ENCODE measurements at places on chromosomes 3 and 15. TPM values are rescaled to one million over a fixed set of nuclear protein-coding genes. Genes with fewer than 3 reads are reported as not detected.

DNA sequence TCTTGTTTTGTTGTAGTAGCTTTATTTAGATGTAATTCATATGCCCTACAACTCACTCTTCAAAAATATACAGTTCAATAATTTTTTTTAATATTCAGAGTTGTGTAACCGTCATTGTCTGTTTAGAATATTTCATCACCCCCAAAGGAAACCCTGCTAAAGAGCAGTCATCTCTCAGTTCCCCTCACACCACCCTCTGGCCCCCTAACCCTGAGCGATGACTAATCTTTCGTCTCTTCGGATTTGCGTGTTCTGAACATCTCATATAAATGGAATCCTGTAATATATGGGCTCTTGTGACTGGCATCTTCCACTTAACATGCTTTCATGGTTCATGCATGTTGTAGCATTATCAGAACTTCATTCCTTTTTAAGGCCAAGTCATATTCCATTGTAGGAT lies 183.8 kb downstream of the ATG7 start:
- no peak for DNase-seq

GRCh38 chr15:54605556-54605955 lies 591.2 kb downstream of the RSL24D1 start:
- DNase-seq, result no peak

GRCh38 chr3:122623031-122623829 lies 45.8 kb downstream of the PARP15 start:
- DNase-seq, result no peak

- DNase-seq, result no peak
These were observed 310.0 kb downstream of the SHQ1 start for GRCh38 chr3:72538070-72538745.

- DNase-seq, result no peak
These were observed 4.5 kb downstream of the CORO2B start for GRCh38 chr15:68583321-68583720.

- no peak for DNase-seq
These were observed 17.9 kb upstream of the CNOT10 start for GRCh38 chr3:32667072-32667582.

DNA sequence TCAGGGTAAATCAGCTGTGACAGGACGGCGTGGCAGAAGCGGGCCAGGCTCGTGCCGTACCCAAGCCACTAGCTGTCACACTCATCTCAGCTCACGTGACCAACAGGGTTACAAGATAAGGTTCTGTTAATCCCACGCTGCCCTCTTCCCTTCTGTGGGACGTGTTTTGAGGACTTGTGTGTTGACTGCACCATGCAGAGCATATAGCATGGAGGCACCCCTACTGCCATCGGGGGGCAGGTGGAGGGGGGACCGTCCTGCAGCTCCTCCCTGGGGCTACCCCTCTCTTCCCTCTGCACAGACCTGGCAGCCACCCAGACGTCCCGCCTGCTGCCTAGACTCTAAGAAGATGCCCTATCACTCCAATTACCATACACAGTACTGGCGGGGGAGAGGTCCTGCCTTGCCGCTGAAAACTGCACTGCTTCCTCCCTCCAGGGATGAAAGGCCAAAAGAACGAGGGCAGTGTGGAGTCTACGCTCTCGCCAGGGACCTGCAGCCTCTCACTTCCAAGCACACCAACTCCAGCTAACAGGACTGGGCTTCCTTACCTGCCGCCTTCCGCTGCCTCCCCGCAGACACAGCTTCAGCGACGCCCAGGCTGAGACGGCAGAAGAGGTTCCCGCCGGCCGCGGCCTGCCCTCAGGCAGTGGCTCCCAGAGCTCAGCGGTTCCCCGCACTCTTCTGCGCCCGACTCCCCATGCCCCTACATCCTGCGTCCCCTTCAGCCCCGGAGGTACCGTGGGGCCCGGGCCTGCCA lies at the start of gene TNK2:
Gene TNK2 (minus strand): TSS at position 618 of the 760 bp plus-strand sequence. CDS start 19,963 bp downstream, outside the sequence.
- DNase-seq, result peak; percentile 44

DNA sequence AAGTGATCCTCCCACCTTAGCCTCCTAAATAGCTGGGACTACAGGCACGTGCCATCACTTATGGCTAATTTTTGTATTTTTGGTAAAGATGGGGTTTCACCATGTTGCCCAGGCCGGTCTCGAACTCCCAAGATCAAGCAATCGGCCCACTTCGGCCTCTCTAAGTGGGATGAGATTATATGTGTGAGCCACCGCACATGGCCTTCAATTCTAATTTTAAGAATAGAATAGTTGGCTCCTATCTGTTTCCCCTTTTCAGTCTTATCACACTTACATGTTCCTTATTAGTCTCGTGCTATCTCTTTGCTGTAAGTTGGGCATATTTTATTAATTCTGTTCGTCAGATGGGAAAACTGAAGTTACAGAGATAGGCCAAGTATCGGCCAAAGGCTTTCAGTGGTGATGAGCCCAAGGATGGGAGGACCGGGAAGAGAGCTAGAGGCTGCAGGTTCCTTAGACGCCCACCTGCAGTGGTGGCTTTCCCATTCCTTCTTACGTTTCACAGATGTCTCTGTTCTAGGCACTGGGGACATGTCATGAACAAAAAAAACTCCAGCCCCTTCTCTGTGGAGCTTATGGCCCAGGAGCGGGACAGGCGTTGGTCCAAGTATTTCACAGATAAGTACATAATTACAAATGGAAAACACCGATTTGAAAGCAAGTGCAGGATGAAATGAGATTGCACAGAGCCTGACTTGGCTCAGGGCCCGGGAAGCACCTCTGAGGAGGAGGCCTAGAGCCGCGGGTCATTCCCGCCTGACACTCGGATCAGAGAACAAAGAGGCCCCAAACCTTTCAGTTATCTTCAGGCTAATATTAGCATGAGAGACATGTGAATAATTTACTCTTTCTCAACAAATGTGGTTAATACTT lies 91.1 kb upstream of the KLF13 start:
- DNase-seq, result no peak

DNA sequence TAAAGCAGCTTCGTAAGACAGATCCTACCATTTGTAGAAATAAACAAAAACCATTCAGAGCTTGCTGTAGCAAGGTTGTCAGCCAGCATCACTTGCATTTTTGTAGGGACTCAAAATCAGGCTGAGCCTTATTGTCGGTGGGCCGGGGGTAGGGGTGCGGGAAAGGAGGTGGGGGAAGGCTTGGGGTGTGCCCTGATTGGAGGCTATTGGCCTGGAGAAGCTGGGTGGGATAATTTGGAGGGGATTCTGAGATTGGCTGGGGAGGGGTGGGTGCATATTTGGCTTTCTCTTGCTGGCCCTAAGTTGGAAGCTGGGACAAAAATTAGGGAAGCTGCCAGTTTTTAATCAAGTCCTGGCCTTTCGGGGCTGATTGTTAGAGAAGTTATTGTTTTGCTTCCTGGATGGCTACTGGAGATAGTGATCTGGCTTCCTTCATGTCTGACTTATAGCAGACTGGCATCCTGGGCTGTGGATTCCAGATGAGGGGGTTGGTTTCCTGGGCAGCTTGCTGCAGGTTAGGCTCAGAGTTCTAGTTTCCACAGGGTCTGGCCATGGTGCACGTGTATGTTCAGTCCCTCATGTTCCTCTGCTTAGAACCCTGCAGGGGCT lies 22.8 kb downstream of the STOML1 start:
- no peak for DNase-seq

DNA sequence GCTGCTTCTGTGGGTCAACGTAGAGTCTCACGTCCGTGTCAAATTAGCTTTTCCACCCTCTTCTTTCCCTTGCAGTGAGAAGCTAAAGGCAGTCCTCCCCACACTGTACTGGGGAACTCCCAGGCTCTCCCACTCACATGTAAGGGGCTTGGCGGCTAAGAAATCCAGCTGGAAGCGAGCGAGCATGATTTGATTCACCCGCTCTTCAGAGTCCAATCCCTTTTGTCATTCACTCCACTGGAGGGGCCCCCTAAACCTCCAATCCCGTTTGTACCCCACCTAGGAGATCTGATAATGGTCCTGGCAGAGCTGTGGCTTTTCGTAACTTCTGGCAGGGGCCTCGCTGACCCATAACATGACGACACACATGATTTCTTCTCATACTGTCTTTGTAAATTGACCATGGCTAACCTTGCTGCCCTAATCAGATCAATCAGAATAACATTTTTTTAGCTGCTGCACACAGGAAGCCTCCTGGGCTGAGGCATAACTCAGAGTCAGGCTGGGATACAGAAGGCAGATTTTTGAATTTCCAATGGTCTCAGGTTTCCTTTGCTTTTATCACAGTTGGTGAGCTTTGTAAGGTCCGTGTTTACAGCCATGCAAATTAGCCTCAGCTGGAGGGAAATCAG lies 235.2 kb downstream of the GREM1 start:
- no peak for DNase-seq

- DNase-seq, result peak; percentile 18
These were observed 2.2 kb downstream of the ST6GAL1 start for GRCh38 chr3:186932281-186933181.

- DNase-seq, result no peak
These were observed 112.4 kb downstream of the SEMA6D start for GRCh38 chr15:47829667-47830066.

DNA sequence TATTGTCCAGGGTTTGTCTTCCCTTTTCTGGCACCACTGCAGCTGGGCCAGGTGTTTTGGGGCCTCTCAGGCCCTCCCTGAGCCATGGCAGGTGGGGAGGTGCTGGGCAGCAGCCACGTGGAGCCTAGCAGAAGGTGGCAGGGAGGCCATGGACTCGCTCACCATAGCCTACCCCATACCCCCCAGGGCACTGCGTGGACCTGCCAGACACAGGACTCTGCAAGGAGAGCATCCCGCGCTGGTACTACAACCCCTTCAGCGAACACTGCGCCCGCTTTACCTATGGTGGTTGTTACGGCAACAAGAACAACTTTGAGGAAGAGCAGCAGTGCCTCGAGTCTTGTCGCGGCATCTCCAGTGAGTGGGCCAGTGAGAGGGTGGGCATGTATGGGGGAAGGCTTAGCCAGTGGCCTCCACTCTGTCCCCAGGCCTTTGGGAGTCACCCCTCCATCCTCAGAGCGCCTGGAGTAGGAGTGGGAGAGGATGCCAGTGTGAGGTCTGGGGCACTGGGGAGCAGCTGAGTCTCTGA lies 11.9 kb downstream of the SPINT1 start:
- no peak for DNase-seq

DNA sequence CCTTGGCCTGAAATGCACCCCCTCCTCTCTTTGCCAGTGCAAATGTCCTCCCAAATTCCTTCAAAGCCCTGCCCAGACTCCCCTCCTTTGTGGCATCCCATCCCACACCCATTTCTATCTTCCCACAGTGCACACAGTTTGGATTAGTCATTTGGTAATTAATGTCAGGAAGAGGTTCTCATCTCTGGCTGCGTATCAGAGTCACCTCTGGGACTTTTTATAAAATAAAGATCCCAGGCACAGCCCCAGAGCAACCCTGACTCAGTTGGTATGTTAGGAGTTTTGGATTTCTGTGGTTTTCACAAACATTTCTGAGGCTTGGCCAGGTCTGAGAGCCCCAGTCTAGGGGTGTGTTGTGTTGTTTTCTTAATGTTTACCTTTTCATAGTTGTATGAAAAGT lies 41.6 kb downstream of the C3orf20 start:
- DNase-seq, result no peak

DNA sequence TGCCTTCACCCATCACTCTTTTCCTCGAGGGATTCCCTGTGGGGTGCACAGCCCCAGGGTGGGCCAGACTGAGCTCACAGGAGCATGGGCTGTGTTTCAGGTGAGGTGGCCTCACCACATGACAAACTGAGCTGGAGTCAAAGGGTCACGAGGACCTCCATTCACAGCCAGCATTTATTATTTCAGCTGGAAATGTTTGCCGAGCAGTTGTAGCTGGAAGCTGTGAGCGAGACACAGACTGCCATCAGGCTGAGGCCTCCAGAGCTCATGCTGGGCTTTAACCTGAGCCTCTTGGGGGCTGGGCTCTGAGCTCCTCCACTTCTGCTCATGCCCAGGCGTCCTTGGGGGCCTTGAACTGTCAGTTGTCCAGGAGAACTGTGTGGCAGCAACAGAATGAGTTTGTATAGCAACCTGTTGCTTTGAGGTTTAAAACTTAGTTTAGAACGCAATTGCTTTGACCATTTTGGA lies 57.5 kb downstream of the FLNB start:
- DNase-seq, result no peak

- DNase-seq, result no peak
These were observed 148.7 kb downstream of the GBE1 start for GRCh38 chr3:81612768-81613167.

- DNase-seq, result no peak
These were observed 8.9 kb downstream of the APBA2 start for GRCh38 chr15:28894631-28895030.

- no peak for DNase-seq
These were observed 74.2 kb downstream of the ATG7 start for GRCh38 chr3:11346416-11346815.

GRCh38 chr3:141243271-141243707 lies 11.7 kb downstream of the PXYLP1 start:
- peak; percentile 81 for DNase-seq

DNA sequence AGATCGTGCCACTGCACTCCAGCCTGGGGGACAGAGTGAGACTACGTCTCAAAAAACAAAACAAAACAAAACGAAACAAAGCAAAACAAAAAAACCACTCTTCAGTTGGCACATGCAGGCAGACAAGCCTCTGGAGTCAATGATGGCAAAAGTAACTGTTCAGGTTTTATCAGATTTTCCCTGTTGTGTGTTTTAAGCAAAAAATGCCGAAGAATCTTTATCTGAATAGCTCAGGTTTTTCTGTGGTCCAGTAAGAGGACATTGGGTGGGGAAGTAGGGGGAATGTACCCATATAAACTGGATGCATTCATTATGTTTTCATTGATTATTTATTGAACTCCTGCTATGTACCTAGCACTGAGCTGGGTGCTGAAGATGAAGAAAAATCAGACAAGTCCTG lies 20.8 kb upstream of the BCL2A1 start:
- no peak for DNase-seq

DNA sequence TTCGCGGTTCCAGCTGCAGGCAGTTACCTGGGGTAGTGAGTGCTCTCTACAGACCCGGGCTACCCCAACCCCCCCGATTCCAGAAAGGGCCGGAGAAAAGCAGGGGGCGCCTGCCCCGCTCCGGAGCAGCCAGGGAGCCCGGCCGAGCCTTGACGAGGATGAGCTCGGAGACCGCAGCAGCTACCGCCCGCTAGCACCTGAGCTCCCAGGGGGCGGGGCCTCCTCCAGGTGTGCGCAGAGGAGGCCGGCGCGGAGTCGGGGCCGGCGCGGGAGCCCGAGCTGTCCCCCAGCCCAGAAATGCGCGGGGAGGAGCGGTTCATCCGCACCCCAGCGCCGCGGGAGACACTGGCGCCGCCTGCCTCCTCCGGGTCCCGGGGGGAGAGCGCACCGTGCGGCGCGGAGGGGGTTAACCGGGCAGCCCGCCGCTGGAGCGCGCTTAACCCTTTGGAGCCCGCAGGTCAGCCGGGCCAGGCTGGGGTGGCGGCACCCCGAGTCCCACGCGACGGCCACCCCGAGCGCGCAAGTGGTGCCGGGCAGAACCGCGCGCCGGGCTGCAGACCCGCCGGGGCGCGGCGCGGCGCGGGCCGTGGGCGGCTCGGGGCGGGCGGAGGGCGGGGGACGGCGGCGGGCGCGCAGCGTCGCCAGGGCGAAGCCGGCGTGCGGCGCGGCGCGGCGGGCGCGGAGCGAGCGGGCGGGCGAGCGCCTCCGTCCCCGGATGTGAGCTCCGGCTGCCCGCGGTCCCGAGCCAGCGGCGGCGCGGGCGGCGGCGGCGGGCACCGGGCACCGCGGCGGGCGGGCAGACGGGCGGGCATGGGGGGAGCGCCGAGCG lies at the start of gene CACNA1D:
Gene CACNA1D (plus strand): TSS at position 649 of the 829 bp plus-strand sequence. CDS start 556 bp downstream, outside the sequence.
- no peak for DNase-seq

Gene PTX3
- 0.34 TPM for total RNA-seq

Gene ZNF502
- 1.9 TPM for total RNA-seq

Gene NRROS
- total RNA-seq, result 7.4 TPM

Gene CMSS1
- 12.2 TPM for total RNA-seq

Gene RARB
- not detected for total RNA-seq

Gene SLC22A13
- 0.19 TPM for total RNA-seq

Gene CLDN16
- not detected for total RNA-seq

Gene CAND2
- total RNA-seq, result 3.5 TPM

Gene PDZRN3
- total RNA-seq, result not detected

Gene CLRN1
- not detected for total RNA-seq

Gene CILP
- total RNA-seq, result 0.33 TPM

Data from CD4-positive, alpha-beta T cell (primary cell).